Forelimb muscle (tissue), 1 donor: ENCODE measurements at places on chromosomes 3 and 15. TPM values are rescaled to one million over a fixed set of nuclear protein-coding genes. Genes with fewer than 3 reads are reported as not detected.

DNA sequence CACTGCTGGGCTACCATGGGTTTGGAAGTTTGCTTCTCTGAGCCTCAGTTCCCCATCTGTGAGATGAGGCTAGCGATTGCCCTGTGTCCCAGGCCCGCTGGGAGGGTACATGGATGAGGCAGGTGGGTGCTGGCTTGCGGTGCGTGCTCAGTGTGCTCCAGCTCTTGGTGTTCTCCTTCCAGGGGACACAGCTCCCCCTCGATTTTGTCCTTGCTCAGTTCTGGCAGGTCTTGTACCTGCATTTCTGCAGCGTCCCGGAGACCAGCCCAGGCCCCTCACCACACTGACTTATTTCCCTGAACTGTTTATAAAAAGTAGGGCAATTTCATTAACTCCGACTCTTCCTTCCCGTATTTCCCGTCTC, 95.4 kb downstream of the TBC1D2B start:
- DNase-seq: no peak

The UBAP1L gene
- polyA plus RNA-seq: 4.8 TPM

GRCh38 chr3:122629763-122630162, 50.9 kb upstream of the PARP14 start:
- DNase-seq: no peak

The PPIP5K1 gene
- 9.9 TPM for polyA plus RNA-seq

DNA sequence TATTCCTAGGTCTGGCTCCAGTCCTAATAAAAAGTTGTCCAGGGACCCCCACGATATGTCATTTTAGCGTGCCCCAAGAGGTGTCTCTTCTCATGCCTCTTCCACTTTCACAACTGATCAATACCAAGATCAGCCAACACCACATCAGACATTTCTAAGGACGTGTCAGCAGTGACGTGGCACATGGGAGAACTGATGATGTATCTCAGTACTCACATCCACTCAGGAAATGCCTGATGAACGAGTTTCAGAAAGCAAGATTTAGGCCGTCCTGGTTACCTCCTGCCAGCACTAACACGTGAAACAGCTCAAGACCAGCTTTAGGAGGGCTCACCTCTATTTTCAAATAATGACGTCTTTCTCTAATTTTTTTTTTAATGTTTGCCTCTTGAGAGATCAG, 19.6 kb downstream of the VGLL4 start:
- no peak for DNase-seq

- DNase-seq: no peak
These were observed 36.7 kb upstream of the SECISBP2L start for GRCh38 chr15:49082960-49083359.
